ENCODE measurements at places on chromosomes 5 and 9.

DNA sequence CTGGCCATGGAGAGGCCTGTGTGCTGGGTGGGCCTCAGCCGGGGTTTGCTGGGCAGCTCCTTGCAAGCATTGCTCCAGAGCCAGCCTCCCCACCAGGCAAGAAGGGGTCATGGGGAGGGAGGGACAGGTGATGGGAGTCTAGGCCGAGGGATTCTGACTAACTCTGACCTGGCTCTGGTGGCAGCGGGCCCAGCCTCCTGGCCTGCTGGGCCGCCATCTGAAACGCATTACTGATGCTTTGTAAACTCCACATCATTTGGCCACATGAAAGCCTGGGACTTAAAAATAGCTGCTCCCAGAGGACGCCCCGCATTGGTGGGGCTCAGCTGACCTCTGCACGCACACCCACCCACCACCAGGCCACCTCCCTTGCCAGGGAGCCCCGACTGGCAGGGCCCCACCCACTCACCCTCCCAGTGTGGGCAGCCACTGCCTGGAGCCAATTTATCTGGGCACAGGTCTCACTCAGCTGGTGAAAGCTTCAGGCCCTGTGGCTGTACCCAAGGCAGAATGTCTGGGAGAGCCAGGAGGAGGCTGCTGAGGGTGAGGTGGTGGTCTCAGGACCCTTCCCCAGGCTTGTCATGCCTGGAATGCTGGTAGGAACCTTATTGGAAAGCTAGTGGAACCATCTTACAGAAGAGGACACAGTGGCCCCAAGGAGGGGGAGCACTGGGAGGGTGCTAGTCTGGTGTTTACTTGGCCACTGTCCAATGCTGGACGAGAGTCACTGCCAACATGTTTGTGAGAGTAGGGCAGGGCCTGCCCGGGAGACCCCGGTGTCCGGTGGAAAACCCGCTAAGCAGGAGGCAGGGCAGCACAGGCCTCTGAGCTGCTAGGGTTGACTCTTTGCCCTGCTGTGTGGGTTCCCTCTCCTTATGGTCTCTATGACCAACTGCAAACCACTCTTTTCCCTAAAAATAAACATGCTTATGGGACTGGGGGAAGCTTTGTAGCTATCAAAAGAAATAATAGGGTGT lies 10.8 kb downstream of the TCF7 start:
- peak; percentile 74 for DNase-seq

DNA sequence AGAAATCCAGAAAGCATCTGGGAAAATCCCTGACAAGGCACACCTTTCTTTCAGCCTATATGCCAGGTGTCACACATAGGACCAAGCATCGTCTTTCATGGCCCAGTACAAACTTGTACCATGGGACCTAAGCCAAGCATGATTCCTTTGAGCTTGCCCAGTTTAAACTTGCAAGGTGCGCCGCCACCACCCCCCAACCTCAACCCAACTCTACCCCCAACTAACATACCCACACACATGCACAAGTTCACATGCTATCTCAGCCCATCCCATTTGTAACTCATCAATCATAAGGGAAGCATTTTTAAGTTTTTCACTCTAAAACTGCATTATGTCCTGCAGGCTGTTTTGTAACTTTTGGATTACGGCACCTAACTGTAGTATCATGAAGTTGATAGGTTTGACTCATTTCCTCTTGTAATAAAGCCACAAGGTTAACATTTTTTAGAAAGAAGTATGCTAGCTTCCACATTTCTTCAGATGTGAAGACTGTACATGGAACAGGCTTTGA lies 145.9 kb upstream of the FST start:
- no peak for DNase-seq

DNA sequence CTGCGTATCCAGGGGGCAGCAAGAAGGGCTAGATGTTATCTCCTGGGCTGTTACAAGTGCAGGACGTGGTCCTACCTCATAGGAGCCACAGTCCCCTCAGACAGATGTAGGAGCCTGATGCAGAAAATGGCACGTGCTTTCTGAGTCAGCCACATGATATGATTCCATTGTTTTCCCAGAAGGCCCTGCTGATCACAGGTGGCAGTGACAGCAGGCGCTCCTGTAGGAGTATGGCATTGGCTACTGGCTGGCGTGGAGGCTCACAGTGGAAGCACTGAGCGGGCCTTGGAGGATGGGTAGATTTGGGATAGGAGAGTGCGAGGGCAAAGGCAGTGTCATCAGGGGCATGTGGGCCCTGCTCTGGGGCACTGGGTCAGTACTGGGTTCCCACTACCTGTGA lies 21.9 kb downstream of the USP20 start:
- no peak for DNase-seq

DNA sequence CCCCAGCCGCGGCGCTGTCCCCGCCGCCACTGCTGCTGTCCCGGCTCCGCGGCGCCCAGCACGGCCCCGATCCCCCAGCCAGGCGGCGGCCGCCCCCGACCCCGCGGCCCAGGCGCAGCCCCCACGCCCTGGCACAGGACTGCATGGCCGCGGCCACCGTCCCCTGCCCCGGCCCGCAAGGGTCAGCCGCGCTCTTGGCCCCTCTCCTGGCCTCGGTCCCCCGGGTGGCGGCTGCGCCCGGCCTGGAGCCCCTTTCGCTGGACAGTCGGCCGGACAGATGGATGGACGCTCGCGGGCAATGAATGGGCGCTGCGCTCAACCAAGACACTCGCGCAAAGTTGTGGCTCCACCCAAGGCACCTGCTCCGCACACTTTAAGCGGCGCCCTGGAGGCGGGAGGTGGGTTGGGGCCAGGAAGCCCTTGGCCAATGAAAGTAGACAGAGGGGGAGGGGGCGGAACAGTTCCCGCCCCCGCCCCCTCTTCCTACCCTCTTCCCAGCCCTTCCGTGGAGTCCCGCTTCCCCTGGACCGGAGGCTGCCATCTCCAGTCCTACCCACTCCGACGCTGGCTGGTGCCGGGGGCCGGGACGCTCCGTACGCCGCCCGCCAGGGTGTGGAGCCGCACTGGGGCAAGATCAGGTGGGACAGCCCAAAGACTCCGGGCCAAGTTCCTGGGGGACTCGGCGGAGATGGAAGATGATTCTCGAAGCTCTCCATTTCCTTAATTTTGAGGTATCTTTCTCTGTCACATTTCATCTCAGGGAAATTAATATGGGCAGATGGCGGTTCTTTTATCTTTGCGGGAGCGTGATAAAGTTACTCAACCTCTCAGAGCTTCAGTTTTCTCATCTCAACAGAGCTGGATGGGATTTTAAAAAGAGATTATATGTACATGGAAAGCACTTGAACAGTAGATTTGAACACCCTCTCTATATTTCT lies at the start of gene GLDC:
TSS of gene GLDC (minus strand) at position 375 of the 938 bp plus-strand sequence. CDS start at position 145, 230 bp downstream.
- peak; percentile 51 for DNase-seq

GRCh38 chr9:5799314-5799713 lies 33.6 kb downstream of the ERMP1 start:
- peak; percentile 52 for DNase-seq

DNA sequence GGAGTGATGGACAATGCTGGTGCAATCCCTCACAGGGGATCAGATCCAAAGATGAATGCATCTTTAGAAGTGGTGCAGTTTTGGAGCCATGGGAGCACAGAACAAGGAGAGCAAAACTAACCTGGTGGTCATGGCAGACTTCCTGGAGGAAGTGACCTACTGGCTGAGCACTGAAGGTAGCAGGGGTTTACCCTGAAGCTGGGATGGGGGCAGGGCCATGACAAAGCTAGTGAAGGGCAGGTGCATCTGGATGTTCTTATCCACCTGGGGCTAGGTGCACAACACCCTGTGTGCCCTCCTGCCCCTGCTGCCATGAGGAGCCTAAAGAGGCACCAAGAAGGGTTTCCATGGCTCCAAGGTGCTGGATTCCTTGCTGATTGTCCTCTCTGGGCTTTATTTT lies 11.5 kb upstream of the PITX1 start:
- DNase-seq, result no peak

DNA sequence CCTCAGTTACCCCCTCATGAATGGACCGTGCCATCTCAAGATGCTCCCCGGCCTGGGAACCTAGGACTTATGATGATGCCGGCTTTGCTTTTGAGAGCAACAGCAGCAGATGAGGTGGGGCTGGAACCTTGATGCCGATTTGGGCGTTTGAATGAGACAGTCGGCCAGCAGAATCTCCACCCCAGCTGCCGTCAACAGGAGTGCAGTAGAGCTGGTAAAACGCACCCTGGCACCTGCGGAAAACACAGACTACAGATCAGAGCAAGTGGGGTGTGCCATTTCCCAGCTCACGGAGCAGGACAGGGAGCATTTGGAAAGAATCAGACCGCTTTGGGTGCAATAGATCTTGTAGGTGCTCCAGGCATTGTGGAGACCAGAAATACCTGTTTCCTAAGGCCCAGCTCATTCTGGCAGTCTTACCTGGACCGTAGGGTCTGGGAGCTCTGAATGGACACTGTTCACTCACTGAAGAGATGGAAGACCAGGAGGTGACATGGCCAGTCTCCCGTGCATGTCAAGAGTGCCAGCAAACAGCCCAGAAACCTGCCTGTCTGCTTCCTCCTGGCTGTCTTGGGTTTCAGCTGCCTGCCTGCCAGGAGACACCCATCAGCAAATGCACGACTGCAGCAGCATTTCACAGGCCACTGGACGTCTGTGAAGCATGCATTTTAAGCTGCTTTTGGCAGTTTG lies 317.7 kb upstream of the IRX4 start:
- DNase-seq, result no peak

- no peak for DNase-seq
Observed at GRCh38 chr5:149893403-149893931, 51.1 kb downstream of the PDE6A start.

GRCh38 chr5:5788793-5789192 lies 366.3 kb downstream of the ICE1 start:
- DNase-seq, result no peak

- no peak for DNase-seq
Observed at GRCh38 chr5:6752782-6753181, 39.5 kb downstream of the TENT4A start.

Measured in muscle of leg (tissue), 16 donors.